ENCODE measurements at places on chromosomes 3 and 15.
A peak's percentile ranks its signal among the peaks of the same experiment; 100 is the strongest.

GRCh38 chr3:41936384-41936783 lies 25.5 kb downstream of the ULK4 start:
- DNase-seq: no peak

DNA sequence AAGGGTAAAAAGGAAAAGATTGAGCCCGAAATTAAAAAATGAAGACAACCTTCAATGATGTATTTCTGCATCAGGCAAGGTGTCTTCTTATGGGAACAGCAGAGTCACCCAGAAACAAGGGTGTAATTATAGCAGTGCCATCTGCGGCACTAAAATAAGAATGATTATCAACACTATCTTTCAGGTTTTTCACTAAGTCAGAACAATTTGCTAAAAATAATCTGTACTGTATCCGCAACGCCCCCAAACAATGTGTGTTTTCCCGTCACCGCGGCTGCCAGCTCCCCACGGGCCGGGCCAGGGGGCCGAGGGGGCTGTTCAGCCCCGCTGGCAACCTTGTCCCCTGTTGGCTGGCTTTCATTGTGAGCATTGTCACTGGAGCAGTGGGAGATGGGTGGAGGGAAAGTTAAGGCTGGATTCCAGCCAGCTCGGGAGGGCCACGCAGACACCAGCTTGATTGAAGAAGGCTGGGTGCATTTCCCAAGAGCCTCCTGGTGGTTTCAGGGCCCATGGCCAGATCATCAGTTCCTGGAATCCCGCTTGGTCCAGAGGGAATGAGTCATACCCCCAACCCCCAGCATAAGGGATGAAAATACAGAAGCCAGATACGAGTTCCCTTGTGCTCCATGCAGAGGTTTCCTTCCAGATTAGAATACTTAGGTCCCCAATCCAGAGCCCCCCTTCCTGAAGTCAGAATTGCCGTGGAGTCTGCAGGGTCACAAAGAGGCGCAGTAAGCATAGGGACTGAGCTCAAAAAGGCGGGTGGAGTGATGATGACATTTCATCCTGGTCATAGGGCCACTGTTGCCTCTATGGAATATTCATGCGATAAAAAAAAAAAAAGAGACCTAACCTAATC lies 90.2 kb upstream of the KLF13 start:
- DNase-seq: peak; percentile 61

- no peak for DNase-seq
Observed at GRCh38 chr3:128814519-128815317, 64.7 kb upstream of the ACAD9 start.

GRCh38 chr3:179236669-179237301 lies 14.1 kb downstream of the KCNMB3 start:
- DNase-seq: no peak

- no peak for DNase-seq
Observed at GRCh38 chr15:24676431-24676830, 856 bp downstream of the NPAP1 start.

GRCh38 chr15:26981492-26981891 lies 10.5 kb downstream of the GABRG3 start:
- DNase-seq: no peak
